ENCODE measurements at places on chromosomes 1 and 21.

- no peak for DNase-seq
Measured at GRCh38 chr1:55986003-55986402, 593.4 kb downstream of the PLPP3 start.

DNA sequence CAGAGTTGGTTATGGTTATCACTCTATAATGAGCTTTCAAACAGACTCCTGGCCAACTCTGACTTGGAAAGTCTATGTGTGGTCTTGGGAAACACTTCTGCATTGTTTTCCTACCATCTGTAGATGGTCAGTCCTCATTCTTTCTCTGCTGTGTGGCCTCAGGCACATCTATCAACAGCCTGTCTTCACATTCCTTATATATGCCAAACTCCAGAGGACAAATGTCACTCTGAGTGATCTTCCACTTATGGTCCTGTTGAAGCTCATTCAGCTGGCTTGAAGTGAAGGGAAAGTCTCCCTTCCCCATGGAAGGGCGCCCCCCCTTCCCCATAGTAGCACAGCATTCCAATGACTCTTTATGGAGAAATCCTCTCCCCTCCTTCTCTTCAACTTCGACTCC, 58.7 kb downstream of the VANGL2 start:
- no peak for DNase-seq

DNA sequence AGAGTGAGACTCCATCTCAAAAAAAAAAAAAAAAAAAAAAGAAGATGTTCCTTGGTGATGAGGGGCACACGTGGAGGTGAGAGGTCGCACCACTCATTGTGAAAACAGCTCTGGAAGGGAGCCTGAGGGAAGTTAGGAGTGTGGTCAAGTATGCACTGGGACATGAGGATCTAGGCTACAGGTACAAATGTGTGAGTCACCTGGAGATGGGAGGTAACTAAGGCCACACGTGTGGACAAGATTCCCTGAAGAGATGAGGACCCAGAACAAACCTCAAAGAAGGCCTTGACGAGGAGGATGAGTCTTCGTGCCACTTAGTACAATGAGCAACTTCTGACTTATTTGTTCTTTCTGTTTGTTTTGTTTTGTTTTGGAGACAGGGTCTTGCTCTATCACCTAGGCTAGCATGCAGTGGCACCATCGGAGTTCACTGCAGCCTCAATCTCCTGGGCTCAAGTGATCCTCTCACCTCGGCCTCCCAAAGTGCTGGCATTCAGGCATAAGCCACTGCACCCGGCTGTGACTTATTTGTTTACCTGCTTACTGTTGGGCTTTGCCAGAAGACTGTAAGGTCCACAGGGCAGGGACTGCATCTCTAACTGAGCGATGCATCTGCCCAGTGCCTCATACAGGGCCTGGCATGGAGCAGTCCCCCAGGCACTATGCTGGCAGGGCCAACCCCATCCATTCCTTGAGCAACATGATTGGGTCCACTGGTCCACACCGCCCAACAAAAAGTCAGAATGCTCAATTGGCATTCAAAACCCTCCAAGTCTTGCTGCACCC, 6.4 kb downstream of the ASAP3 start:
- DNase-seq = no peak

DNA sequence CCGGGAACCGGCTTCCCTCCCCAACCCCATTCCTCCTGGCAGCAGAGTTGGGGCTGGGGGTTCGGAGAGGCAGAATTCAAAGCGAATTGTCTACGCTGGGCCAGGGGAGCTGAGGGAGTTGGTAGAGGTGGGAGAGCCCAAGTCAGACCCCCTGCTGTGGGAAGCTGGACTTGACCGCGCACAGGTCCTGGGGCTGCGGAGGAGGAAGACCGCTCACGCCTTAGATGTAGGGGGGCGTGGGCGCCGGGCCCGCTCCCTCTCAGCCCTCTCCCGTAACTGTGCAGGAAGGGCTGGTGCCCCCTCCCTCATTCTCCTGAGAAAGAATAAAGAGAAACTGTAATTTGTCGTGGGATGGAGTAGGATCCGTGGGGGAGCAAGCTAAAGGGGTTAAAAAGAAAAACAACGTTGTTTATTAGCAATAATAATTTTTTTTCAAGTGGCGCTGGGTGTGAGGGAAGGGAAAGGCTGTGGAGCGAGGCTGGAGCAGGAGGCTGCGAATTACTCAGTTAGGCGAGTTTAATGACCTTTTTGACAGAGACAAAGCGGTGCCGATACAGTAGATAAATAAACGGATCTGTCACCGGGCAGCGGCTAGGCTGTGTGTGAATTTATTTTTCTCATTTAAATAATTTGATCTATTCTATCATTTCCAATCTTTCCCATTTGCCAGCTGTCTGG, 838 bp upstream of the GRIK3 start:
- no peak for DNase-seq

- DNase-seq = no peak
Measured at GRCh38 chr1:42679364-42679983, 2.7 kb upstream of the YBX1 start.

- DNase-seq = no peak
Measured at GRCh38 chr1:58768971-58769808, 14.7 kb downstream of the JUN start.

- no peak for DNase-seq
Measured at GRCh38 chr1:73472810-73473209, 725.2 kb downstream of the LRRIQ3 start.

- DNase-seq = no peak
Measured at GRCh38 chr21:40278345-40278744, 411.1 kb downstream of the PCP4 start.

Data from SHP77 treated with DMSO at 0.1 percent for 48 hours (cell line).